ENCODE measurements at places on chromosomes 16 and 17.

DNA sequence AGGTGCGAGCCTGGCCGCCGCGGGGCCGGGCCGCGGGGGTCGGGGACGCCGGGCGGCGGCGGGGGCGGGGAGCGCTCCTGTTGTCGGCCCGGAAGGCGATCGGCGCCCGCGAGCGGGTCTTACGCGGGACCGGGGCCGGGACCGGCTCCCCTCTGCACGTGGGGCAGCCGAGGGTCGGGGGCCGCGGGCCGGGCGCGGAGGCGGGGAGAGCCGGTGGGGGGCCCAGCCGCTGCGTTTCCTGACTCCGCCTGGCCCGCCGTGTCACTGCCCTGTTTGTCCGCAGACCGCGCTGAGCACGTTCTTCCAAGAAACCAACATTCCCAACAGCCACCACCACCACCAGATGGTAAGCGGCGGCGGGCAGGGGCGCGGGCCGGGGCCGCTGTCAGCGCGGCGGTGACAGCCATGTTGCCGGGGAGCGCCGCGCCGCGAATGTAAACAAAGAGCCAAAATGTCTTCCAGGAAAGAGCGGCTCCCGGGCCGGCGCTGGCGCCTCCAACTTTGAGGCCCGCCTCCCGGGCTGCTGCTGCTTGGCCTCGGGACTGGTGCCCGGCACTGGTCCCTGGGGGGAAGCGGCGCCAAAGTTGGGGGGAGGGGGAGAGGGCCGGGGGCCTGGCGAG is 586 bp downstream of the UBALD2 start:
- peak; percentile 70 for DNase-seq

DNA sequence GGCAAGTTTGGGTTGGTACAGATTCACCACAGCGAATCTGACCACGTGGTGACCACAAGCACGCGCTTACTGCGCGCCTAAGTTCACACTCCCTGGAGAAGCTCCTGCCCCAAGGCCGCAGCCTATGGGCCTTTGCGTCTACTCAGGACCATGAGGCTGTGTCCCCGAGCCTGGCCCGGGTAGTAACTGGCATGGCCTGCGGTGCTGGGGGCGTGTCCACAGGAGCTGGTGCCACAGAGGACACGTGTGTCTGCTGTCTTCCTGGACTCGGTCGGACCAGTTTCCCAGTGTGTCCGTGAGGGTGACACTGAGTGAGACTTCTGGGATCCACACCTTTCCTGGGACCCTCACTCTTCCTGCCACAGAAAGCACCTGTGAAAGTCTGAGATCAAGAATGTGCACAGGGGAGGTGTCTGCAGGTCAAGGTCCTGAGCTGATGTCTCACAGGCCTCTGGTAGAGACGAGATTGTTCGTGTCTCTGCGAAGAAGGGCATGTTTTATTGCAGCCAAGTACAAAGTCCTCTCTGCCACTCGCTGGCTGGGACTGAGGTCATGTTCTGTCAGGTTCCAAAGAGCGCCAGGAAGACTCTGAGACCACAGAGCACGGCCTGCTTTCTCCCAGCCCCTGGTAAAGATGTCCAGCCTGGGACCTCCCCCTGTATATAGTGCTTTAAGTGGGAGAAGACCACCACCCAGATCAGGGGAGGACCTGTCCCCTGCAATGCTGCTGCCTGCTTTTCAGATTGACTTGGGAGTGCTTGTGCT is 25.2 kb upstream of the CAPN15 start:
- no peak for DNase-seq

DNA sequence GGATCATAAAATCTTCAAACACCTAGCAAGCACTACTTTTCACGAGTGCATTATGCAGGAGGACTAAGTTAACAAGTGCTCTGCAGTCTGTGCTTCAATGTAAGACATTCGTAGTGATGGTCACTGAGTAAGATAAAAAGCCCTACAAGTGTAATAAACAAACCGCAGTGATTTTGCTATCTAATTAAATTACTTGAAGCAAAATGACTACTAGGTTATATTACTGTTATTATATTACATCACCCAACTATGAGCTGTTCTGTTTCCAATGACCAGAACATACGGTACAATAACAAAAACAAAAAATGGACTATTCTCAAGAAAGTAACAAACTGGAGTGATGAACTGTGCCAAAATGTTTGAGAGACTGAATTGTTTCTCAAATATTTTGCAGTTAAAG is 11.2 kb downstream of the KLHL10 start:
- no peak for DNase-seq

DNA sequence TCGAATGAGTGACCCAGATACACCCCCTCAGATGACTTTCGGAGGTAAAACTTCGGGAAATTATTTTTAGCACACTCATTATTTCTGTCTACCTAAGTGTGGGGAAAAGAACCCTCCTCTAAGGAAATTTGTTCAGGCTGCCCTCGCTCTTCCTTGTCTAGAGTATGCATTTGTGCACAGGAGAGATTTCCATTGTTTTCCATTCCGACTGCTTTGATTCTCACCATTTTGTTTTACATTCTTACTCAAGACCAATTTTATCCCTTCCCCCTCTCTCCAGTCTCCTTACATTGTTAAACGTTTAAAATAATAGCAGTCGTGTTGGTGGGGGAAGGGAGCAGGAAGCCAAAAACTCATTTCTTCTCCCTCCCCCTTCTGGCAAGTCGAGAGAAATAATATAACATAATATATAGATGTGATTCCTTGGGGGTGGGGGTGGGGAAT is 1.5 kb upstream of the CHD3 start:
- DNase-seq, result no peak

GRCh38 chr16:2792940-2793339 is 5.3 kb upstream of the PRSS41 start:
- DNase-seq, result no peak

DNA sequence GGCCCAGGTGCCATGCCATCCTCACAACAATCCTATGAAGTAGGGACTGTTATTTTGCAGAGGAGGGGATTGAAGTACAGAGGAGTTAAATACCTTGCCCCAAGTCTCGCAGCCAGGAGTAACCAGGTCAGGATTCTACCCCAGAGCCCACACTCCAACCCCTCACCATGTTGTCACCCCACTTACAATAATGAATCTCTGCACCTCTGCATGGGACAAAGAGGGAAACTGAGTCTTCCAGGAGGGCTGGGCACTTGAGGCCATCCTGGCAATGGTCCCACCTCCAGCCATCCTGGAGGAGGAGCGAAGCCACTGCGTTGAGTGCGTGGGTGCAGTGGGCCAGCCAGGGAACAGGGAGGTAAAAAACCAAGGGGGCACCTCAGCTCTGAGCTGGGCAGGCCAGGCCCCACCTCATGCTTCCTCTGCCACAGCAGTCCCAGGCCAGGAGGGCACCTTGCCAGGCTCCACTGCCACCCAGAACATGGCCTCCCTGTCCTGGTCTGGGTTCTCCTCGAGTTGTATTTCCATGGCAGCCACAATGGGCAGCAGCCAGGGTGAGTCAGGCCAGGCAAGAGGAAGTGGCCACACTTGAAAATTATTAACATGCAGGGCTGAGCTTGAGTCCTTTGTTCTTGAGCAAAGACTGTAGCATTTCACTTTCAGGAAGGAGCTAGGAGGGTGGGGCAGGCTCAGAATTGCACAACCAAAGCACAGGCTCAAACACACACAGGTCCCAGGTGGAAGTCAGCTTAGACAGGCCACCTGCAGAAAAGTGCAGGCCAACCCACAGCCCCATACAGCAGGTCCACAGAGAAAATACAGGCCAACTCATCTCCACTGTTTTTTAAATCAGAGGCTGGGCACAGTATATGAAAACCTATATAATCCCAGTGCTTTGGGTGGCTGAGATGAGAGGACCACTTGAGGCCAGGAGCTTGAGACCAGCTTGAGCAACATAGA is 52.1 kb downstream of the CUEDC1 start:
- peak; percentile 77 for DNase-seq

DNA sequence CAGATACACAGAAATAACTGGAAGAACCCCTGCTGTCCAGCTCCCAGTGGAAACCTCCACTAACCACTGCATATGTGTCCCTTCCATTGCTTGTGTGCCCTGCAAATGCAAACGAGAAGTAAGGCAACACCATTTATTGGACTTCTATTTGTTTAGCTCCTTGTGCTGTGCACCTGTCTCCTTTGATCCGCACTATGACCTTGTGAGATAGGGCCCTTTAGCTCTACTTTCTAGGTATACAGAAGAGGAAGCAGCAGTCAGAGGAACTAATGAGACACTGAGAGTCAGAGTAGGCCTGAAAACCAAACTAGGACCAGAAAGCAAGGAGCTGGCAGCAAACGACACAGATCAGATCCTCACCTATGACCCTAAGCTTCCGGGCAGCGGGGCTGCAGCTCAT is 22.4 kb downstream of the SOX9 start:
- no peak for DNase-seq

DNA sequence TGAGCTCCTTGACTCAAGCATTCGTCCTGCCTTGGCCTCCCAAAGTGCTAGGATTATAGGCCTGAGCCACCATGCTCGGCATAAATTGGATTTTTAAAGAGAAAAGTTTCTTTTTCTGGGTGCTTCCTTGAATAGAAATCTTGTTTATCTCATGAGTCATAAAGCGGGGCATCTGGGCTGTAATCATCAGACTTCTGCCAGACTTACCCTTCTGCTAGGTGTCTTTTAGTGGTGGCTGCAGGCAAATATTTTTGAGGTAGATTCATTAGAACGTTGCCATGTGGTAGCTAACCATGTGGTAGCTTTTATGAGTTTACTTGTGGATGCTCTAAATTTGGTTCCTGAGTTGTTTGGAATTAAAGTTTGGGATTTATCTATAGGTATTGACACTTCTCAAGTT is 13.4 kb downstream of the PGS1 start:
- DNase-seq, result no peak

DNA sequence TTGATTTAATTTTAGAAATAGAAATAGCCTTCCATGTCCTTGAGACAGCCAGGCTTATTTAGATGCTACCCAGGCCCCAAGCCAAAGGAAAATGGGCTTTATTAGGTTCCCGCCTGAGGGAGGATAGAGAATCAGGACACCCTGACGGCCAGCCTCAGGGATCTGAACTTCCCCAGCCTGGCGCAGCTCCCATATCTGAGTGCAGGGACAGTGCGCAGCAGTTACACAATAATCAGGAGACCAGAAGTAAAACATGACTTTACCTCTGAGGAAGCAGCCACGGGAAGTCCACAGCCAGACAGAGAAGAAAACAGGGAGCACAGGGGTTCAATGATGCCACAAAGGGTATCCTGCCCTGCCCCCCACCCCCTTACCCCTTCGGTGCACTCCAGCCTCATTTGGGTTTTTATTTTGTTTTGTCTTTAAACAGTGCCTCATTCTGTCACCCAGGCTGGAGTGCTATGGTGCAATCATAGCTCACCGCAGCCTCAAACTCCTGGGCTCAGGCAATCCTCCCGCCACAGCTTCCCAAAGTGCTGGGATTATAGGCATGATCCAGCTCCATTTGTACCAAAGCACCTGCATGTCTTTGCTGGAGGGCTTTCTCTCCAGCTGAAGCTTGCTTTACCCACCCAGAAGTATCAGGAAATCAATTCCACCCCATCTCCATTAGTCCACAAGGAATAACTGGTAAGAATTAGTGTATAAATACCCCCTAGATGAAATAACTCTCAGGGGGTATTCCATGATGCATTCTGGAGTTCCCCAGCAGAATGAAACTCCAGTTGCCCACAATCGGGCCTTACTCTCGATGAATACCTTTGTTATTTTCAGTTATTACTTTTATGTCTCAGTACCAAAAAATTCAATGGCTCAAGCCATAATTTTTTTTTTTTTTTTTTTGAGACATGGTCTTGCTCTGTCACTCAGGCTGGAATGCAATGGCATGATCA is 21.9 kb downstream of the ORC6 start:
- no peak for DNase-seq

GRCh38 chr17:20241855-20242254 is 225.5 kb downstream of the LGALS9B start:
- DNase-seq, result no peak

- DNase-seq, result no peak
These were observed 20.0 kb downstream of the CHAD start for GRCh38 chr17:50448643-50449042.

DNA sequence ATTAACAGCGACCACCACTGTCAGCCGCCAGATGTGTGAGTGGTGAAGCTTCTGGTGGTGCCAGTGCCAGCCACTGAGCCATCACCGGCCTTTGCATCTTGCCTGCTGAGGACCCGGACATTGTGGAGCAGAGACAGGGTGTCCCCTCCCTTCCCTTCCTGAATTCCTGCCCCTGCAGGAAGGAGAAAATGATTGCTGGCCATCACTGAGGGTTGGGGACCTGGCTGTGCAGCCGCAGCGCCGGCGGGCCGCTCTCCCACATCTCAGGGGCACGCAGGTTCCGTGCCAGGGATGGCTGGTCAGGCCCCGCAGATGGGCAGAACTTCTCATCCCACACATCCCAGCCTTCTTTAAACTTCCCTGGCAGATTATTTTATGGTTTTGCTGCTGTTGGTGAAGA is 56.5 kb downstream of the RPTOR start:
- no peak for DNase-seq

DNA sequence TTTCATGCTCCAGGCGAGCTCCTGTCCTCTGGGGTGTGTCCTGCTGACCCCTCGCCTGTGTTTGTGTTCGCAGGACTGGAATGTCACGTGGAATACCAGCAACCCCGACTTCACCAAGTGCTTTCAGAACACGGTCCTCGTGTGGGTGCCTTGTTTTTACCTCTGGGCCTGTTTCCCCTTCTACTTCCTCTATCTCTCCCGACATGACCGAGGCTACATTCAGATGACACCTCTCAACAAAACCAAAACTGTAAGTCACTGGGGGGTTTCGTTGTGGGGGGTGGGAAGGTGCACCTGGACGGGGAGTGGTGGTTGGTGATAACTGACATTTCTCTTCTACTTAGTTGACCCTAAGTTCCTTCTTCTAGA is 58.3 kb downstream of the ABCC1 start:
- DNase-seq, result no peak

GRCh38 chr16:61813339-61813738 is 222.9 kb downstream of the CDH8 start:
- DNase-seq, result no peak

DNA sequence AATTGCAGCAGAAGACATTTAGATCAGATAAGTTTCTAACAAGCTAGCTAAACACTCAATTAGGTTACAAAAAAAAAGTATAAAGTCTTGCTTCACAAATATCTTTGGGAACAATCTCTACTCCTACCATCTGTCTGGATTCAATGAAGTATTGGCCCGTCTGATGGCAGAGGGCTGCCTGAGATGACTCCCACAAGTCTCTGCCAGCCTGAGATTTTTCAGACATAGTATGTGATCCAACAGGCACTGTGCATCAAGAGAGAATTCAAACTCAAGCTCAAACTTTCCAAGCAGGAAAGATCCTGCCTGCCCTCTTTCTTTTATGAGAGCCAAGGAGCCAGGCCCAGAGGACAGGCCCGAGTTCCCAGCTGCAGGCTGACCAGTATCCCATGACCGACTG is 22.6 kb downstream of the SLC39A11 start:
- DNase-seq, result no peak
